Activated CD8-positive, alpha-beta memory T cell treated with anti-CD3 and anti-CD28 coated beads, Interleukin-2, amount 50 U/mL, for 48 hours (primary cell): ENCODE measurements at places on chromosomes 12 and 14.

DNA sequence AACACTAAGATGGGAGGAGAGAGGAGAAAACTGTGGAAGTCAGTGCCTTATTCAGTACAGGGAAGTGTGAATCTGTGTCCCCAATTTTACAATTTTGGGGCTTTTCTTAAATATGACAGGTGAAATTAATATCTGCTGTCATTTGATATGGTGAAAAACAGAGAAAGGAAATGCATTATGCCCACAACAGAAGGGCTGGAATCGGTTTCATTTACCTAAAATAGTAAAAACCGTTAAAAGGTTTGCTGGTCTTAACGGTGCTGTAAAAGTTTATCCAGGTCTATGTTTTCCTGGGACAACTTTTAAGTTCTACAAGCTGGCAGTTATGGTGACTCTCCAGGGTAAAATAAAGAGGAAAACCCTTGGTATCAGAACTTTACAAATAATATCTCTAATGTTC, 310.8 kb downstream of the FUT8 start:
- DNase-seq = no peak

GRCh38 chr12:78403681-78404080, 460.9 kb upstream of the SYT1 start:
- no peak for DNase-seq

- DNase-seq = no peak
These were observed 35.6 kb upstream of the ANKS1B start for GRCh38 chr12:100020370-100020769.

DNA sequence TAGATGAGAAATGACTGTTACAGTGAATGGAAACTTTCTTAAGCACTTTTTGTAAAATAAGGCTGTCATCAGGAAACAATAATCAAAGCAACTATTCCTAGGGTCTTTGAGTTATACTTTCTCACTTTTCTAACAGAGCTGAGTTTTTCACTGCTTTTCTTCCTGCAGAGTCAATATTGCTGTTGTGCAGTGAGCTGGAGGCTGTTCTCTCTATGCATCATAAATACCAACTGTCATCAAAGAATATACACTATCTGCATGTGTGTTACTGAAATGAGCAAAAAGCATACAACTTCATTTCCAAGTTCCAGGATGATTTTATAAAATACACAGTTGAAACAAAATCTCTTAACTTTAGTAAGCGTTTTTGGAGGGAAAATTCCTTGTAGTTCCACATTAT, 110.4 kb upstream of the CPSF6 start:
- DNase-seq = no peak

GRCh38 chr14:93974299-93974698, 2.1 kb downstream of the ASB2 start:
- DNase-seq = no peak

GRCh38 chr12:54191126-54191525, 2.3 kb upstream of the SMUG1 start:
- DNase-seq = no peak

- DNase-seq = no peak
These were observed 431.9 kb downstream of the BCL11B start for GRCh38 chr14:98840091-98840490.

DNA sequence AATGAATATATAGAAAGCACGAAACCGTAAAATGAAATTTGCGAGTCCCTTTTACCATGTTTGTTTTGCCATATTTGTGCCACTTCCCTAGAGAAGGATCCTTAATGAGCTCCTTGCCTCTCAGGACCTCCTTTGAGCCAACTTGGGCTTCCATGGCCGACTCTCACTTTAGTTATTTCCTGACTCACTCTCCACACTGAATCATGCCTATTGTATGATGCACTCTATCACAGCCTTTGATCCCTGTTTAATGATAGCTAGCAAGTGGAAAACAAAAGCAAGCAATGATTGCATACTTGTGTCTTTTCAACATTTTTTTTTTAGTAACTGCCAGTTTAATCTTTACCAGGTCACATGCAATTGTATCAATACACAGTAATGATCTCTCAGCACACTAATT, 153.2 kb downstream of the CCER1 start:
- no peak for DNase-seq

- DNase-seq = no peak
These were observed 25.0 kb downstream of the ERP27 start for GRCh38 chr12:14913381-14913781.

- DNase-seq = no peak
These were observed 81.6 kb upstream of the DCN start for GRCh38 chr12:91264178-91264577.

DNA sequence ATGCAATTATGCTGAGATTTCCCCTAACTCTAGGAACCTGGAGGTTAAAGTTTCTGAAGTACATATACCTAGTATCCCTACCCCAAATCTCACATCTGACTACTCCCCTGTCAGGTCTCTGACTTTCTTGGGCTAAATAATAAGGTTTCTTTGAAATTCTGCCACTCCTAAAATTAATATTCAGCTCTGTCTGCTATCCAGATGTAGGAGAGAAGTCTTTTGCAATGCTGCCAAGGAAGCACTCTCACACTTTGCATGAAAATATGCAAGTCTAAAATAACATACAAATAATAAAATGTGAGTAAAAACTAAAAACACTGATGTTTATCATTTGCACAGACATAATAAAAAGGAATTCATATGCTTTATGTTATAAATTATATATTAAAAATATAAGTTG, 196.9 kb upstream of the LRFN5 start:
- no peak for DNase-seq

- DNase-seq = no peak
These were observed 102.4 kb upstream of the E2F7 start for GRCh38 chr12:77167801-77168200.

DNA sequence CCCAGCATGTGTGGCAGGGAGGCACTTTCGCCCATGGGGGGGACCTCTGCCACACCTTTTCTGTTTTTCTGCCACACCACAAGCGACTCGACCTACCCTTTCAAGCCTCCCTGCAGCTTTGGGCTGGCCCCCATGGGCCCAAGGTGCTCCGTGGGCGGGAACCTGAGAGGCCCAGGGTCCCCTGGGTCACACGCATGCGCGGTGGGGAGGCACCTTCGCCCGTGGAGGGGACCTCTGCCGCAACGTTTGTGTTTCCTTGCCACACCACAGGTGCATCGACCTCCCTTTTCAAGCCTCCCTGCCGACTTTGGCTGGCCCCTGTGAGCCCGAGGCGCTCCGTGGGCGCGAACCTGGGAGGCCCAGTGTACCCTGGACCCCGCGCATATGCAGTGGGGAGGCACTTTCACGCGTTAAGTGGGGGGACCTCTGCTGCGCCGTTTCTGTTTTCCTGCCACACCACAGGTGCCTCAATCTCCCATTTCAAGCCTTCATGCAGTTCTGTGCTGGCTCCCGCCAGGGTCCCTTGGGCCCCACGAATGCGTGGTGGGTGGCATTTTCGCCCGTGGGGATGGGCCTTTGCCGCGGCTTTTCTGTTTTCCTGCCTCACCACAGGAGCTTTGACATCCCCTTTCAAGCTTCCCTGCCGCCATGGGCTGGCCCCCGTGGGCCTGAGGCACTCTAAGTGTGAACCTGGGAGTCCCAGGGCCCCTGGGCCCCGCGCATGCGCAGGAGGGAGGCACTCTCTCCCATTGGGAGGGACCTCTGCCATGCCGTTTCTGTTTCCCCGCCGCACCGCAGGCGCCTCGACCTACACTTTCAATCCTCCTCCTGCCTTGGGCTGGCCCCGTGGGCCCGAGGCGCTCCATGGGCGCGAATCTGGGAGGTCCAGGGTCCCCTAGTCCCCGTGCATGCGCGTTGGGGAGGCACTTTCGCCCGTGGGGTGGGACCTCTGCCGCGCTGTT, 332.2 kb downstream of the ALG10 start:
- DNase-seq = no peak

DNA sequence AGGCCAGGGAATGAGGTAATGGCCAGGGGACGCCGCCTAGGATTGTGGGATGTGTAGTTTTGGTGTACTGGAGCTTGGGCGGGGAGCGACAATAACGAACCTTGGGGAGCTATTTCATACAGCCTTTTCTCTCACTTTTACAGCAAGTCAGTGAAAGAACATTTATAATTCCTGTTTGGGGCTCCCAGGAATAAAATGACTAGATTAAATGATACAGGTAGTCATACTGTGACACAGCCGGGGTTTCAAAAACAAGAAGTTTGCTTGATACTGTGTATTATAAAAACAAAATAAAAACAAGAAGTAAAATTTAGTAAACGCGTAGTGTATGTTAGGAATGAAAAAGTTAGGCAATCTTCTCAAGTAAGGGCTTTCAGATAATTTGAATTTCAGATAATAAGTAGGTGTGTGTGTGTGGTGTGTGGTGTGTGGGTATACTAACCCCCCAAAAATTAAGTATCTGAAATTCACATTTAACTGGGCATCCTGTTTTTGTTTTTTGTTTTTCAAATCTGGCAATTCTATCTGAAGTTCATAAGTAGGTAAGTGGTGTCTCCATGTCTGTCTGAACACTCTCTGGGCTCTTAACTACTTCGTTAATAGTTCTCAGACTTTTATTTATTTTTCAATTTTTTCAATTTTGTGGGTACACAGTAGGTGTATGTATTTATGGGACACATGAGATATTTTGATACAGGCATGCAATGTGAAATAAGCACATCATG, 458 bp upstream of the DCTN2 start:
- DNase-seq = no peak

DNA sequence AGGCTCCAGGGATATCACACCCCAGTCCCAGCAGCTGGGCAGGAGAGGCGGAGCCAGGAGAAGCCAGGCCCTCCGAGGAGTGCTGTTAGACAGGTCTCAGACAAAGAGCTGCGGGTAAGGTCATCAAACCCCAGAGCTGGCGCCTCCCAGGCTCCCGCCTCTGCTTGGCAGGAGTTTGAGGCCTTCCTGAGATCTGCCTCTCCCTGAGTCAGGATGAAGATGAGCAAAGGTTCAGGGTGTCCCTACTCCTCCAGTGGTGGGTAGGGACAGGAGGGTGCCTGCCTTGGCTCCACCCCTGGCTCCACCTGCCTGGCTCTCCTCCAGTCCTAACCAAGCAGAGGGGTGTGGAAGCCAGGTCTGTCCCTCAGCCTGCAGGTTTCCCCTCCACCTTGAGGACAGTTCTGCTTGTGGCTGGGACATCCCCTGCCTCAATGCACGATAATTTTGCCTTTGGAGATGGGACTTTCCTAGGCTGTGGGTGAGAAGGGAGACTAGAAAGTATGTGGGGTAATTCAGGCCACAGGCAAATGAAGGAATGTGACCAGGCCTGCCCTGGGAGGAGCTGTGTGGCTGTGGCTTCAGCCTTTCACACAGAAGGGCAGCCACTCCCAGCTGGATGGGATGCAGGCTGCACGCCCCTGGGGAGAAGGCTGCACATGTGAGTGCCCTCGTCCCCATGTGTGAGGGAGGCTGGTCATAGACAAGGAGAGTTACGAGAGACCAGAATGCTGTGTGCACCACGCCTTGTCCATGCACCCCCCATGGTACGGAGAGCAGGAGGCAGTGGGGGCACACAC, 2.2 kb downstream of the PLEKHG6 start:
- no peak for DNase-seq

DNA sequence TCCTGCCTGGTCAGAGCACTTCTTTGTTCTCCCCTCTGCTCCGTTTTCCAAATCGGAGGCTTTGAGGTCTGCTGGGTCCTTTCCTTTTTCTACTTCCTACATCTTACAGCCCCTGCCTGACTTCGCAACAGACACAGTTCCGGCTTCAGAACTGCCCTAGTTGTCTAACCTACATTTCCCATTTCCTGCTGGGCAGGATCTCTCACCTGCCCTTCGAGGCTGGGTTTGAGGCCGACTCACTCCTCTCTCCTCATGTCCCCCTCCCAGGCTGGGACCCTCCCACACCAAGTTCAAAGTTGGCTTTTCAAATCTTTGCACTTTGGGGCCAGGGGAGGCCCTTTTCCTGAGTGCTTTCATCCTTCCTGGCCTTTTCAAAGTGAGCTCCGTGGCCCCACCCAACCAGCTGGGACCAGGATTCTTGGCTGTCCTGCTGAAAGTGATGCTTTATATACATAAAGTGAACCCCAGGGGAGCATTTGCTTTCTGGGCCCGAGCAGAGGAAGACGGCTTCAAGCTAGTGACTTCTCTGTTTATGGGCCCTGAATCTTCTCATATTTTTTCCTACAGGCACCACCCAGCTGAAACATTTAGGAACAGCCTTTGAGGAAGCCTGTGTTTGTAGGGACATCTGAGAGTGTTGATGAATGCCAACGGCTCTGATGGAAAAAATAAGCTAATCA, 281.0 kb upstream of the CRY1 start:
- no peak for DNase-seq

DNA sequence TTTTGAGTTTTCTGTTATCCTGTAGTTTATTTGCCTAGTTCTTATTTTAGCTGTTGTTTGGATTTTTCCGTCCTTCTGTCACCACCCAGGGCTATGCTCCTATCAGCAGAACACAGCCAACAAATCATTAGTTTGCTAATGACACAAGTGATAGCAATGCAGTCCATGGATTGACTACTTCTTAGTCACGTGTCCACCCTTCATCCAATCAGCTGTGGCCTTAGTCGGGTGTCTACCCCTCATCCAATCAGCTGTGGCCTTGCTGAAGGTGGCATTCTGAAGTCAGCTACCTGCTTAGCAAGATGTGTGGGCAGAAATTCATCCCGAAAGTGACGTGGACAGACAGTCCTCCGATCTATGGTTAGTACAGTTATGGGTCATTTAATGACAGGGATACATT, 182.3 kb downstream of the GALC start:
- no peak for DNase-seq

- DNase-seq = no peak
These were observed 14.9 kb upstream of the RESF1 start for GRCh38 chr12:31944299-31944698.

DNA sequence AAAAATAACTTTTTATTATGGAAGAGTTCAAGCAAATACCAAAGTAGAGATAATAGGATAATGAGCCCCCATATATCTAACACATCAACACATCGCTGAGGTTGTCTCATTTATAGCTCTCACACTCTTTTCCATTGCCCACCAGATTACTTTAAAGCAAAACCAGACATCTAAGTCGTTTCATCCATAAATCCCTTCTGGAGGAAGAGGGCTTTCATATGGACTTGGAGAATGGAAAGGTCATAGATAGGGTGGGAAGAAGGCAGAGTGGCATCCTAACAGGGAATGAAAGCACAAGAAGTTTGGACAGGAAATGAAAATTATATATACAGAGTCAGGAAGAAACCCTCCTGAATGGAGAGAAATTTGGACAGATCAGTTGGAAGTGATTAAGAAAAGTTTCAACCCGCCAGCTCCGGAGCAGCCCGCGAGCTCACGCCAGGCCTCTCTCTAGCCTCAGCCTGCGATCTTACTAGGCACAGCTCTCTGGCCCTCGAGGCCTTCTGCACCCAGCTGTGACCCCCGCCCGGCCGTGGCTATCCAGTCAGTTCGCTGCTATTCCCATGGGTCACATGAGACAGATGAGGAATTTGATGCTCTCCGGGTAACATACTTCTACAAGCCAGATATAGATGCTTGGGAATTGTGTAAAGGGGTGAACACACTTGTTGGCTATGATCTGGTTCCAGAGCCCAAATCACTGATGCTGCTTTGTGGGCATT, 48.4 kb upstream of the NID2 start:
- DNase-seq = no peak

- DNase-seq = no peak
These were observed 194.6 kb upstream of the KRR1 start for GRCh38 chr12:75705749-75706711.

- no peak for DNase-seq
These were observed 14.3 kb downstream of the EXOC3L4 start for GRCh38 chr14:103108749-103109207.
